SK-N-SH (cell line): ENCODE measurements at places on chromosomes 11 and 22.
A peak's percentile ranks its signal among the peaks of the same experiment; 100 is the strongest.

- DNase-seq, result no peak
These were observed 8.9 kb downstream of the TAF1D start for GRCh38 chr11:93732237-93732892.

DNA sequence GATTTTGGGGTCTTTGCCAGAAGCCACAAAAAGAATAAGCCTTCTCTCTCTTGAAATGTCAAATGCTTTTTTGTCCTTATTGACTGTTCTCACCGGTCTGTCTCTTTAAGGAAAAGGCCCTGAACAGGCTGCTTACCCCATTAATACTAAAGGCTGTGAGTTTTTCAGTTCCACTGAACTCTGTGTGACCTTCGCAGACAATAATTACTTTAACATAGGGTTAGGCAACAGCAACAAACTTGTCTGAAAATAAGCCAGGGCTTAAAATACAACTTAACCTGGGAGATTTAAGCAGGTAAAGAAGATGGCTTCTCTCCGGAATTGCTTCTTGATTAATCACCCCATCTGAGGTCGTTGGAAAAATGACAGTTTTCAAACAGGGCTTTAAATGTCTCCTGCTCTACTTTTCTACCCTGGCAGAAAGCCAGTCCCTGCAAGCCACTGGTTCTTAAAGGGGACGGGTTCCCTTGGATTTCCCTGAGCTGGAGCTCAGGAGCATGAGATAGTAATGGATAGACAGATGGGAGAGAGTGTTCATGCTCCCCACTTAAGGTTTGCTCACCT, 69.4 kb downstream of the ARL14EP start:
- DNase-seq, result no peak

- DNase-seq, result peak; percentile 54
These were observed 52.5 kb upstream of the CLDN5 start for GRCh38 chr22:19576460-19577421.

- no peak for DNase-seq
These were observed 1067.4 kb downstream of the OPCML start for GRCh38 chr11:132464939-132465338.

DNA sequence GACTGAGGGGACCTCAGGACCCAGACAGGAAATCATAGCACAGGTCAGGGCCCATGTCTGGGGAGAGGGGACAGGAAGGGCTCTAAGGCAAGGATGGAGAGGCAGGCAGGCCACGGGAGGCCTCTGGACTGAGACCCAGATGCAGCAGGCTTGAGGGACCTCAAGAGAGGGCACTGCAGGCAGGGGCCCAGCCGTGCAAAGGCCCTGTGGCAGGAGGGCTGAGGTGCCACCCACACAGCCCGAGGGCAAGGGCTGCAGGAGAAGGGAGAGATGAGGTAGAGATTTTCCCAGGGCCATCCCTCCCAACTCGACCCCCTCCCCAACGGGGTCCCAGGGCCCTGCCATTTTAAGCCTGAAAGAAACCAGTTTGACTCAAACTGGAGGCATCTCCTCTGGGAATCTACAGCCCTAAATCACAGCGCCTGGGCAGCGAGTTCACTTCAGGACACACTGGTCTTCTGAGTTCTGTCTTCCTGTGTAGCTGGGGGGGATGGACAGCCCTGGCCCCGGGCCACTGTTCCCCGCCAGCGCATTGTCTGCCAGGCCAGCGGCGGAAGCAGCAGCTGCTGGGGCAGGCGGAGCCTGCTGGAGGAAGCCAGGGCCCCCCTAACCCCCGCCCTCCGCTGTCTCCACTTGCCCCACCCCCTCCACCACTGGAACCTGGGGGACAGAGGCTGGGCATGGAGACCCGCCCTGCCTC, 20.3 kb upstream of the WNT7B start:
- no peak for DNase-seq

DNA sequence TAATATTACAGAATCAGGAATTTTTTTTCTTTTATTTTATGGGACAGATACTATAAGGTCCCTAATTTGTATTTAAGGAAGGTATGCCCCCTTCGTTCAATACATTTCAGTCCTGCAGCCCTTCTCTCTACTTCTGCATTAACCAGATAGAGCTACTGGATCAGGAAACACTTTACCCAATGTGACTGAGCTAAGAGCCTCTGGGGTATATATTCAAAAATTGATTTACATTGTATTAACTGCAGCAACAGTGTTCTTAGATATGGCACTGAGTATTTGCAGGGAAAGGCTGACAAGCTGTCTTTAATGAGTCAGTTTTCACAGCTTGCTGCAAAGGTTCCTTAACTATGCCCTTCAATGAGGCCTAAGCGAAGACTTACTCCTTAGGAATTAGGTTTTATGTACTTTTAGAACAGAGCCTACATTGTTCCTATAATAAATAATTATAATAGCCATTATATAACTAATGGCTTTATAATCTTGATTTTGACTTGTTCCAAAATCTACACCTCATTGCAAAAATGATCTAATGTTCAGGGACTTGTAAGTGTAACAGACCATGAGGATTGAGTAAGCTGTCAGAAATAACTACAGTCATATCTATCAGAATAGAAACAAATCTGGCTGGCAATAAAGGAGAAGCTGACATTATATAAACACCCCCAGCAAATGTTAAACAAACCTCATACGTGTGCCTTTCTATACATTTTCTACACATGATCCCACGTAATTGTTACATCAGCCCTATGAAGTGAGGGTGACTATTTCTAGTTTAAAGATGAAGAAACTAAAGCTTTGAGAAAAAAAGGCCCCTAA, 55.0 kb downstream of the DDI1 start:
- DNase-seq, result no peak

GRCh38 chr11:27599217-27599616, 92.6 kb upstream of the LIN7C start:
- DNase-seq, result no peak

GRCh38 chr11:102592634-102593581, 32.2 kb downstream of the MMP20 start:
- peak; percentile 12 for DNase-seq

DNA sequence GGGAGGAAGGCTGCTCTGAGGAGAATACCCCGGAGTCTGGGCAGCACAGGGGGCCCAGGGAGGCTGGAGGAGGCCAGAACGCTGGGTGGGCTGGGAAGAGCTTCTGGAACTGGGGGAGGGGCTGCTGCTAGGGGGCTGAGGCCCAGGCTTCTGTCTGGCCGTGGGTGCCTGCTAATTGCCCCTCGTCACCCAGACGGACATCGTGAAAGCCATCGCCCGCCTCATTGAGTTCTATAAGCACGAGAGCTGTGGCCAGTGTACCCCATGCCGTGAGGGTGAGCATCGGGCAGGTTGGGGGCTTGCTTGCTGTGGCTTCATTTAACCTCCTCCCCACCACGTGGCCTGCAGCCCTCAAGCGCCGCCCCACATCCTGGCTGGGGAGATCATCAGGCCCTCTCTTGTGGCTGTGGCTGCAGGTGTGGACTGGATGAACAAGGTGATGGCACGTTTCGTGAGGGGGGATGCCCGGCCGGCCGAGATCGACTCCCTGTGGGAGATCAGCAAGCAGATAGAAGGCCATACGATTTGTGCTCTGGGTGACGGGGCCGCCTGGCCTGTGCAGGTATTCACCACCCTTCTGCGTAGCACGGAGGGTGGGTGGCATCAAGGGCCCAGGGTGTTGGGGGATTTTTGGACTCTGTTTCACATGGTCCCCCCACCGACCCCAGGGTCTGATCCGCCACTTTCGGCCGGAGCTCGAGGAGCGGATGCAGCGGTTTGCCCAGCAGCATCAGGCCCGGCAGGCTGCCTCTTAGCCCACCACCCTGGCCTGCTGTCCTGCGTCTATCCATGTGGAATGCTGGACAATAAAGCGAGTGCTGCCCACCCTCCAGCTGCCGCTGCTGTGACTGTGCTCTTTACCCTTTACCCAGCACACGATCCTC, 5.2 kb downstream of the NDUFV1 start:
- no peak for DNase-seq

DNA sequence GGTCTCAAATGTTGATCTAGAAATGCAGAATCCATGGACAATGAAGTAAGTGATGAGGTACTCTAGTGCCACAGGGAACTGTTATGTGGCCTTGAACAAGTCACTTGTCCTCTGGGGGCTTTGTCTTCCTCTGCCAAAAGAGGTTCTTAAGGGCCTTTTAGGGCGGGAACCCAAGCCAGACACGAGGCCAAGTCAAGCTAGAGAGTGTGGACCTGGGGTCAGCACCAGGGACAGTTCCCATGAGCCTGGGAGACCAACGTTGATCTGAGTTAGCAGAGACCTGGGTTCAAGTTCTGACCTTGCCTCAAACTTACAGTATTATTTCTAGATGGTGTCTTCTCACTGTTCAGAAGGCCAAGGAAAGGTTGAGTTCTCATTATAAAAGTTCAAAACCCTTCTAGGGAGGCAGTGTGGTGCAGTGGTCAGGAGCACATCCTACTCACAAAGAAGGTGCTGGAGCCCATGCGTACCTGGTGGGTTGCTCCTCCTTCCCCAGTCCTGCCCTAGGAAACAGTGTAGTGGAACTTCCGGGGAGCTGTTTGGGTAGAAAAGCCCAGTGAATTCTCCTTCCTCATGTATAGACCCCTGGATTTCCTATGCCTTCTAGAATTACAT, 121.5 kb downstream of the CHST1 start:
- DNase-seq, result no peak

DNA sequence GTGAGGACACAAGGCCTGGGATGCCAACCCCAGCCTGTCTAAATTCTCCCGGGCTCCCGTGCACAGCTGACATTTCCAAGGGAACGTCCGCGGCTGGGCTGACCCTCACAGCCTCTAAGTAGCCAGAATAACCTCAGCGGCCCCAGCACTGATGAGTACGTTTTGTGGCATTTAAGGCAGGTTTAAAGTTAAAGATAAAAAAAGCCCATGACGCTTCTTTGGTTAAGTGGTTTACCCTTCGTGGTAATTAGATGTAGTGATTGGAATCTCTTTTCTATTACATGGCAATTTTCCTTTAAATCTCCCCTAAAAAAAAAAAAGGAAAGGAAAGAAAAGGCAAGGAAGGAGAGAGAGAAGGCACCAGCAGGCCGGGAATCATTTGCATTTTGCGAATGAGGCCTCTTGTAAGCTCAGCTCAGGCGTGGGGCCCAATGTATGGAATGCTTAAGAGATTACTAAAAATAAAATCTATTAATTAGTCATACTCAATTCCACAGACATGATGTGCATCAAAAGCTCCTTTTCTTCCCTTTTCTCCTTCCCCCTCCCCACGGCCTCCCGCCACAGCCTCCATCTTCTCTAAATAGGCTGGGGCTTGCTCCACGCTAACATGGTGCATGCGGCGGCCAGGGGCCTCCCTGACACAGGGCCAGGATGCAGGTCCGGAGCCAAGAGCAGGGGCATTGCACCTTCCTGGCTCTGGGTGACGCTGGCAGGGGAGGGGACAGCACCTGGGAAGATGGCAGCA, 44.1 kb downstream of the MACROD1 start:
- no peak for DNase-seq

DNA sequence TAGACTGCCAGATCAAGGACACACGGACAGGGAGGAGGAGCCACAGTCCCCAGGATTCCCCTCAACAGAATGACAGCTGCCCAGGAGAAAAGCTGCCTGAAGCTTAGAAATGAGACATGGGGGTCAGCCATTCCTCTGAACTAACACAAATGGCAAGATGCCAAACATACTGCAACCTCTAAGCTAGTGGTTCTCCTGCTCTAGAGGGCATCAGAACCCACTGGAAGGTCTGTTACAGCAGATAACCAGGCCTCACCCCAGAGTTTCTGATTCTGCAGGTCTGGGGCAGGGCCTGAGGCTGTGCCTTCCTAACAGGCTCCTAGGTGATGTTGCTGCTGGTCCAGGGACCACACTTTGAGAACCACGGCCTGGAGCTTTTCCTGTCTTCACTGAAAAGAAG, 28.6 kb upstream of the BID start:
- no peak for DNase-seq

DNA sequence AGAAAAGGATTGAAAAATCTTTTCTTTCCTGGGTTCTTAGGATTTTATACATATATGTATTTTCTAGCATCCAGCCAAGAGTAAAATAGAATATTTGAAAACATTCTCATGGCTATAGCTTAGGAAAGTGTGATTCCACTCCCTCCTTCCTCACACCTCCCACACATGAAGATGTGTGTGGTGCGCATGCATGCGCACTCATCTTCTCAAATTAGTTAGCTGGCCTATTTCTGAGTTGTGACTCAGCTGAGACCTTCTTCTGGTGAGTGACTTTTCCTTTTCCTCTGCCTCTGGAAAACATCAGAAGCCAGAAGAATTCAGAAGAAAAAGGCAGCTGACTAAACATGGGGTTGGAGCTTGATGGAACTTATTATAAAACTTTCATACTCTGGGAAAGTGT, 149.8 kb downstream of the OR4C45 start:
- no peak for DNase-seq

DNA sequence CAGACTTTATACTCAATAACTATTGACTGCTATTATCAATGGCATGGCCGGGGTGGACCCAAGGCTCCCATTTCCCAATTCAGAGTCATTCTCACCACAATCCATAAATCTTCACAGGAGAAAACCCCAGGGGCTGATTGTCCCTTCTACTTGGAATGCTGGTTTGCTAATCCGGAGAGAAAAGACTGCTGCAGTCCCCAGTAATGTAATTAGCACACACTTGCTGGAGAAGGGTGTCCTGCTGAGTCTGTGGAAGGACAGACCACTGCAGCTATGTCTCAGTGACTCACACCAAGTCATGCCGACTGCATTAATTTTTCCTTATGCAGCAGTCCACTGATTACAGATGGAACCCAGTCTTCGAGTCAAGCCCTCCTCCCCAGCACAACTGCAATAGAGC, 5.9 kb upstream of the ETS1 start:
- DNase-seq, result no peak
